Kidney (tissue), 22 donors: ENCODE measurements at places on chromosomes 7 and 10. TPM values are rescaled to one million over a fixed set of nuclear protein-coding genes. Genes with fewer than 3 reads are reported as not detected.

BLNK gene
- 28.5 TPM for polyA plus RNA-seq

DNA sequence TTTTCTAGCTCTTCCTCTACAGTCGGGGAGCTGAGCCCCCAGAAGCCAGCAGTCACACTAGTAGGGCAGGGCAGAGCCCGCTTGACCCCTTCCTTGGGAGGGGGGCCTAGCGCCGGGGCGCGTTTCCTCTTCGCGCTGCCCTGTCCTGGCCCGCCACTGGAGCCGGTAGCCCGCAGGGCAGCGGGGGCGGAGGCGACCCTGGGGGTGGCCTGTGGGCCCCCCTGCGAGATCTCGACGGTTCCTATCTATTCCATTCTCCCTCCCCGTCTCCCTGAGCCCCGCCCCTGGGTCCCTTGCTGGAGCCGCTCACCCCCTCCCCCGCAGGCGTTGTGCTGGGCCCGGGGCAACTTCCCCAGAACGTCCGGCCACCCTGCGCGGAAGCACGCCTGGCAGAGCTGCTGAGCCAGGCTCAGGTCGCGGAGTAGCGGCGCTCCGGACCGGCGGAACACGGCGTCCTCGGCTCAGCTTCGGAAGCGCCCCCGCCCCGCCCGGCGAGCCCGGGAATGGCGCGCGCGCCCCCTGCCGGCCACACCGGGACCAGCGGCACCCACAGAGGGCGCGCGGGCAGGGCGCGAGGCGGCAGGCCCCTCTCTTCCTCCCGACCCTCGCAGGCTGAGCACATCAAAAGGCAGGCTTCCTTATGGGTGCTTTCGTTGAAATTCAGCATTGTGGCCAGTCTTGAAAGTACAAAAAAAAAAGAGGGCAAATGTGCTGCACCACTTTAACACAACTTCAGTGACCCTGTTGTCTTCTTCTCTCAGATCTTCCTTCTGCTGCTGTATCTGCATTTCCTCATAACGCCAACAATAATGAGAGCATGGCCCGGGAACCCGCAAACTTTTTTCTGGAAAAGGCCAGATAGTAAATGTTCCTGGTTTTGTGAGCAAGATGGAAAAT, 327.6 kb downstream of the TNS3 start:
- DNase-seq: peak; percentile 89

DNA sequence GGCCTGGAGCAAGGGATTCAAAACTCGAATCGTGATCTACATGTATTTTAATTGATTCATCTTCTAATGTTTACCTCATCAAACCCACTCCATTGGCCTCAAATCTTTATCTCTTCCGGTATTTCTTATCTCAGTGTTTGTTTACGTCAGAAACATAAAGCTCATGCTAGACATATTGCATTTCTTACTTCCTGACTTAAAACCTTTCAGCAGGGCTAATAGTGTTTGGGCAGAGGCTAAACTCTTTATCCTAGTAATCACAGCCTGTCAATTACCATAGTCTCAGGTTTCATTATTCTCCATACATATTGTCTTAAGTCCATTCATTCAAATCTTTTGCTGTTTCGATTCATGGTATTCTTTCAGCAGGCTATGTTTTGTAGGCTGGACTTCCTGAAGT, 81.3 kb upstream of the AGR3 start:
- DNase-seq: no peak

ITIH2 gene
- polyA plus RNA-seq: 1.2 TPM

ANKRD2 gene
- 10.0 TPM for polyA plus RNA-seq

DNA sequence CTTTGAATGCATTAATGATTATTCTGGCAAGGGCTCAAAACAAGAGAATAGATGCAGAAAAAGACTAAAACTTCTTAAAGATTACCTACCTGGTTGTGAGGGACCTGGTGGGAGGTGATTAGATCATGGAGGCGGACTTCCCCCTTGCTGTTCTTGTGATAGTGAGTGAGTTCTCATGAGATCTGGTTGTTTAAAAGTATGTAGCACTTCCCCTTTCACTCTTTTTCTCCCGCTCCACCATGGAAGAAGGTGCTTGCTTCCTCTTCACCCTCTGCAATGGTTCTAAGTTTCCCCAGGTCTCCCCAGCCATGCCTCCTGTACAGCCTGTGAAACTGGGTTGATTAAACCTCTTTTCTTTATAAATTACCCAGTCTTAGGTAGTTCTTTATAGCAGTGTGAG, 226.6 kb downstream of the ARHGAP12 start:
- DNase-seq: no peak

COBL gene
- polyA plus RNA-seq: 9.8 TPM

GRCh38 chr7:98058186-98058585, 48.5 kb upstream of the LMTK2 start:
- no peak for DNase-seq

- no peak for DNase-seq
Observed at GRCh38 chr10:122658356-122659049, 41.1 kb downstream of the C10orf120 start.

DNA sequence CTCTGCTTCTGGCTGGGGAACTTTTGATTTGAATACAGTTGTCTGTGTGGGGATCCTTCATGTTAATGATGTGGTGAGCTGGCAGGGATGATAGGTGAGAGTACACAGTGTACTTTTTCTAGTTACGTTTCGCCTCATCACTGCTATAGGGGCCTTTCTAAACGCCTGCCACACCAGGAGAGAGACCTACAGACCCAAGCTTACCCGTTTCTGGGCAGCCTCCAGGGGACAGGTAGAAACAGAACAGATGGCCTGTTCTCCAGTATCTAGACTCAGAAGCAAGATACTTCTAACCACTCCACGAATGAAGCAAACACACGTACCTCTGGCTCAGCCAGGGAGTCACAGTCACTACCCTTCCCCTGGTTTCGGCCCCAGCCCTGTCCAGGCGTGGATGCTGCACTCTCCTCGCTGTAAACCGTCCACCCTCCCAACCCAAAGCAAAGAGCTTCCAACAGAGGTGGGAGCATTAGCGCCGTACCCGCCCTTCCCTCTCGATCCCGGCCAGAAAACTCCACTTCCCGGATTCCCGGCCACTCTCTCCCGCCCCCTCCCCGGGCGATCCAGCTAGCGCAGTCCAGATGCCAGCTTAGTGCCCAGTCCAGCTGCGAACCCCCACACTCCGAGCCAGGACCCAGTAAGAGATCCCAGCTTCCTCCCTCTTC, 1.2 kb downstream of the CCDC6 start:
- DNase-seq: peak; percentile 82

- no peak for DNase-seq
Observed at GRCh38 chr10:6823770-6824169, 243.7 kb upstream of the PRKCQ start.

DNA sequence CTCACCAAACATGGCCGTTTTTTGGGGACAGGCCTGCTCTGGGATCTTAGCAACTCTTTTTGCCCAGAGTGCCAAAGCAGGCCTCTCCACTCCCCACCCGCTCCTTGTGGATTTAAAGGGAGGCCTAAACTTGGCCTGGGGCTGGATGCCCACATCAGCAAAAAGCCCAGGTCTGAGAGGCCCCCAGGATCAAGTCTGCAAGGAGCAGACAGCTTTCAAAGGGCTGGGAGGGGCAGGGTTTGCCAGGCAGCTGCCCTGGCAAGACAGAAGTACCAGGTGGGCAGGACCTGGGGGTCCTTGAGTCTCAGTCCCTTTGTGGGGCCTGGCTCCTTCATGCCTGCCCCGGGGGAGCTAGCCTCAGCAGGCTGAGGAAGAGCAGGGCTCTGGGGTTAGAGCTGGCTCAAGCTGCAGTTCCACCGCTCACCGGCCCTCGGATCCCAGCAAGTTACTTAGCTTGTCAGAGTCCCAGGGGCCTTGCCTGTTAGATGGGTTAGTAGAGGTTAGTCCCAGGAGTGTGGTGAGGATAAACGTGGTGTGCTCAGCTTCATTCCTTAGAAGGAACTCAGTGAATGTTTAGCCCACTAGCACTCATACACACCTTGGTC, 56.2 kb downstream of the ARHGAP22 start:
- DNase-seq: no peak

LRWD1 gene
- 14.0 TPM for polyA plus RNA-seq

DNA sequence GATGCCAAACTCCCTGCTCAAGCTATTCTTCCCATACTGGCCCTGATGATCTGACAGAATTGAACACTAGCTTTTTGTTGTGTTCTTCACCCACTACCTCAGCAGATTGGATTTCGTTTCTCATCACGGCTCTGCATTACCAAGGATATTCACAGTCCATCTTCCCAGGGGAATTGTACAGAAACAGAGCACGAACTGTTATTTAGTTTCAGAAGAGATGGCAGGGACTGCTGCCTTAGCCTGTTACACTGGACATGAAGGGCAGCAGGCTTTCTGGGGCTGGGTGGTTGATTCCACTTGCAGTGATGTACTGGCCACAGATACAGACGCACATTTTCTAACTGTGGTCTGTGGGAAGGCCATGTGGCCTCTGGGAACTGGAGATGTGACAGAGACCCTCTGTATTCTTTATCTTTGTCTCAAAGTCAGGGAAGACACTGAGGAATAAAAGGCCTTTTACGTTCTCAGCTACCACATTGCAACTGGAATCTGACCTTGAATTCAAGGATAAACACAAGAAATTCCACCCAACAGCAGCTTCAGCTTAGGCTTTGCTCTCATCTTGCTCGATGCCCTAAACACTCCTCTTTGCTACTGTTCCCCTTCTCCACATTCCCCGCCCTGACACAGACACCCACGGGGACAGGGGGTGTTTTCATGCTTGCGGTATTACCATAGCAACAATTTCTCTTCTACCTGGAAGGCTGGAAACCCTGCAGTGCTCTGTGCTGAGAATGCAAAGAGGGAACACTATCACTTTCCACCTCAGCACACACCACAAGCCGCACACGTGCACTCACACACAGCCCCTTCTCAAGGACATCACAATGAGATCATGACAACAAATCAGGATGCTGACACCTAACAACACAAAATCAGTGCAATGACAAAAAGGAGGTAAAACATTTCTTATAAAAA, 81.7 kb downstream of the RNF216 start:
- DNase-seq: peak; percentile 75
